ENCODE measurements at places on chromosomes 5 and 9. TPM values are rescaled to one million over a fixed set of nuclear protein-coding genes. Genes with fewer than 3 reads are reported as not detected.

- peaks cover 10% of the 10 kb centered on the region for H3K27me3 ChIP-seq
- no peaks in the 10 kb centered on the region for H3K4me1 ChIP-seq
- no peaks in the 10 kb centered on the region for H3K36me3 ChIP-seq
- DNase-seq: no peak
- H3K4me3 ChIP-seq: no peak overlapping the region
- H3K27ac ChIP-seq: no peak overlapping the region
Observed at GRCh38 chr5:160514191-160514590, 92.5 kb downstream of the PTTG1 start.

GRCh38 chr9:133148199-133149129 is 15.2 kb downstream of the GBGT1 start:
- peak overlapping the region; percentile 96 for H3K27ac ChIP-seq
- peaks cover 35% of the 10 kb centered on the region for H3K4me1 ChIP-seq

DNA sequence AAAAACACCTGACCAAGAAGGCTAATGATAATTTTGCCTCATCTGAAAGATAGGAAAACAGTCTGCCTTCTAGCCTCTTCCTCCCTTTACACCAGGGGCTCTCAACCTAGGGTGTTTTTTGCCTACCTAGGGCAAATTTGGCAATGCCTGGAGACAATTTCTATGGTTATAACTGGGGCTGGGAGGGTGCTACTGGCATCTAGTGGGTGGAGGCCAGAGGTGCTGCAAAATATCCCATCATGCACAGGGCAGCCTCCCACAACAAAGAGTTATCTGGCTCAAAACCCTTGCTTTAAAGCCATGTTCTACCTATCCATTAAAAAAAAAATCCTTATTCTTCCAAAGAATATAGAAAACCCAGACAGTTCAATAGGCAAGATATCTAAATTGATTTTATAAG is 45.0 kb upstream of the NR3C1 start:
- H3K27ac ChIP-seq: no peak overlapping the region
- H3K4me1 ChIP-seq: peaks cover 2% of the 10 kb centered on the region
- H3K27me3 ChIP-seq: no peaks in the 10 kb centered on the region
- peaks cover 2% of the 10 kb centered on the region for H3K36me3 ChIP-seq
- H3K4me3 ChIP-seq: no peak overlapping the region
- no peak for DNase-seq

GRCh38 chr9:136014147-136014923 is 53.2 kb upstream of the UBAC1 start:
- no peak for DNase-seq
- H3K4me3 ChIP-seq: no peak overlapping the region
- H3K27ac ChIP-seq: no peak overlapping the region
- H3K36me3 ChIP-seq: no peaks in the 10 kb centered on the region

GRCh38 chr5:150574818-150575547 is 65.5 kb upstream of the SYNPO start:
- peak; percentile 19 for DNase-seq
- no peak overlapping the region for H3K27ac ChIP-seq
- H3K4me1 ChIP-seq: no peaks in the 10 kb centered on the region
- H3K4me3 ChIP-seq: no peak overlapping the region
- no peaks in the 10 kb centered on the region for H3K27me3 ChIP-seq
- H3K36me3 ChIP-seq: no peaks in the 10 kb centered on the region

- H3K27me3 ChIP-seq: no peaks in the 10 kb centered on the region
- peak overlapping the region; percentile 33 for H3K4me3 ChIP-seq
- H3K36me3 ChIP-seq: peaks cover 48% of the 10 kb centered on the region
- no peak for DNase-seq
- H3K4me1 ChIP-seq: peaks cover 67% of the 10 kb centered on the region
Observed at GRCh38 chr9:89410641-89411350, 87.1 kb downstream of the SEMA4D start.

DNA sequence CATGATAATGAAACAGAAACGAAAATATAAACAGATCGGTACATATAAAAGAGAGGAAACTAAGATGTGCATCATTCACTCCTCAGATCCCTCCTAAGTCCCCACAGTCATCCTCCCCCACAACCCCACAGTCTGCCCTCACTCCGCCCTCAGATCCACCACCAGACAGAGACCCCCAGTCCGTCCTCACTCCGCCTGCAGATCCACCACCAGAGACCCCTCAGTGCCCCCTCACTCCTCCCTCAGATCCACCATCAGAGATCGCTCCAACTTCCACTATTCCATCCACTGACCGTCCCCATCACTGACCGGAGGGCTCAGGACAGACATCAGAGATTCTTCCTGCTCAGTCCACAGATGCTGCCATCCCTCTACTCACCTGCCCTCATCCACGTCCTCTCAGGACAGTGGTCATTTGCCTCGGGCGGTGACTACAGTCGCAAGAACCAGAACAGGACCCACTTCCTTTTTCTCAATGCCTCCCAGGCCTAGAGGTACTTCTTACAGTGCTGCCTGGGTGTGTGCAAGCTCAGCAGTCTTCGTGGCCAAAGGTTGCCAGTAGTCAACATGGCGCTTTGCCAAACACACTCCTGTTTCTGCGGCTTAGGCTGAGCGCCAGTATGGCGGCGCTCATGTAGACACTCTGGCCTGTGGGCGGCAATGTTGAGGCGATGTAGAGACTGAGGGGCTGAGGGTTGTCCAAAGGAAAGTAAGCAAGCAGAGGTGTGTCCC is 8.3 kb upstream of the SPATA31C1 start:
- no peaks in the 10 kb centered on the region for H3K4me1 ChIP-seq
- H3K4me3 ChIP-seq: no peak overlapping the region
- peak; percentile 4 for DNase-seq
- H3K36me3 ChIP-seq: no peaks in the 10 kb centered on the region
- H3K27me3 ChIP-seq: peaks cover 9% of the 10 kb centered on the region

- H3K36me3 ChIP-seq: peaks cover 2% of the 10 kb centered on the region
- H3K27ac ChIP-seq: peak overlapping the region; percentile 99
- peak; percentile 47 for DNase-seq
- peak overlapping the region; percentile 100 for H3K4me3 ChIP-seq
Observed at GRCh38 chr5:140108093-140109017, 5.6 kb upstream of the PURA start.

DNA sequence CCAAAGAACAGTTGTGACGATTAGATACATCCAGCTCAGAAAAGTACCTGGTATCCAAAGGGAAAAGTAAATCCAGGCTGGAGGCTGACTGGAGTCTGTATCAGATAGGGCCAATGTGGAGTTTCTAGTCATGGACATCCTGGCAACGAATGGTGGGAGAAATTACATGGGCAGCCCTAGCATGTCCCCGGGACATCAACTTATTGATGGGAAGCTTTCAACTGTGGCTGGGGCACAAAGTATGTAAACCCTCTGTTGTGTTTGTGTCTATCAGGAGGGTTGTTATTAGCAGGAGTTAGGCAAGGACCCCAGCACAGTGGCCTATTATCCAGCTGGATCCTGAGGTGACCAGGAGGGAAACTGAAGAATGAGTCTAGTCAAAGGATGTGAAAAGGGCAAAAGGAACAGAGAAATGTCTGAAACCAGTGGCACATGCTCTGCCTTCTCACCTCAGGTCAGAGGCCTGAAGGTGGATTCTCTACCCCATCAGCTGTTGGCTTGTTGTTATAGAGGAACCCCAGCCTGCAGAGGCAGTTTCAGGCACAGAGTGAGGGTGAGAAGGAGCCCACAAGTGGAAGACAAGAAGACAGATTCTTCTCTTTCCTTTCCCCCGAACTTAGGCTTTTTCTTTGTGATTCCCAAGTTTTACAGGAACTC is 19.9 kb downstream of the IFNW1 start:
- no peak overlapping the region for H3K27ac ChIP-seq
- peaks cover 6% of the 10 kb centered on the region for H3K36me3 ChIP-seq
- no peak for DNase-seq
- no peak overlapping the region for H3K4me3 ChIP-seq
- peaks cover 52% of the 10 kb centered on the region for H3K27me3 ChIP-seq

GRCh38 chr5:55855509-55855908 is 4.4 kb downstream of the IL31RA start:
- peaks cover 3% of the 10 kb centered on the region for H3K27me3 ChIP-seq
- peaks cover 52% of the 10 kb centered on the region for H3K4me1 ChIP-seq
- H3K27ac ChIP-seq: peak overlapping the region; percentile 85
- peak; percentile 33 for DNase-seq

Gene FBP2
- not detected for total RNA-seq

Gene CORO2A
- total RNA-seq: 12.0 TPM

Gene SPATA31A3
- not detected for total RNA-seq

Gene QRFP
- total RNA-seq: not detected

Gene TAS2R1
- total RNA-seq: not detected

Gene EGR1
- total RNA-seq: 5.1 TPM

Gene TAF11L5
- total RNA-seq: not detected

Gene CCL27
- 0.43 TPM for total RNA-seq

Gene DMRTA1
- total RNA-seq: not detected
